ENCODE measurements at places on chromosomes 13 and 19.

DNA sequence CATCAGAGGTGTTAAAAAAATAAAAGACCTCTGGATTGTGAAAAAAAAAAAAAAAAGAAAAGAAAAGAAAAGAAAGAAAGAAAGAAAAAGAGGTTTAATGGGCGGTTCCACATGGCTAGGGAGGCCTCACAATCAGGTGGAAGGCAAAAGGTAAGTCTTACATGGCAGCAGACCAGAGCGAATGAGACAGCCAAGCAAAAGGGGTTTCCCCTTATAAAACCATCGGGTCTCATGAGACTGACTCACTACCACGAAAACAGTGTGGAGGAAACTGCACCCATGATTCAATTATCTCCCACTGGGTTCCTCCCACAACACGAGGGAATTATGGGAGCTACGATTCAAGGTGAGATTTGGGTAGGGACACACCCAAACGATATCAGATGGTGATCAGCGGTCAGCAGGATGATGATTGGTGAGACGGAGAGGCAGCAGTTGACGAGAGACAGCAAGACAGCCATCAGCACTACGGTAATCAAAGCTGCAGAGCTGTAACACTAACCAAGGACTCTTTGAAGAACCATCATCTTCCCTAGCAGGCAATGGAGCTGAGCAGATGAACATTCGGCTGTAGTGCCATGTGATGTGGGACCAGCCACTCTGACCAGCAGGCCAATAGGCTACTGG lies 3.9 kb upstream of the CD209 start:
- no peak for DNase-seq

- no peak for DNase-seq
Observed at GRCh38 chr13:73065036-73065435, 6.2 kb downstream of the KLF5 start.

DNA sequence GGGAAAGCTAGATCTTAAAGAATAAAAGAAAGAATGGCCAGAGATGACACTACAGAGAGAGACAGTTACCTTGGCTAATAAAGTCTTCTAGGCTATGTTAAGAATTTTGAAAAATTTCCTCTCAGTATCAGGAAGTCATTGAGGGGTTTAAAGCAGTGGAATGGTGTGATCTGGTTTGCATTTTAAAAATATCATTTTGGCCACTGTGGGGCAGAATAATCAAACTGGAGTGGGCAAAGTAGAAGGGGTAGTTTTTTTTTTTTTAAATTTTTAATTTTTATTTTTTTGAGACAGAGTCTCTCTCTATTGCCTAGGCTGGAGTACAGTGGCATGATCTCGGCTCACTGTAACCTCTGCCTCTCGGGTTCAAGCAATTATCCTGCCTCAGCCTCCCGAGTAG lies 4.4 kb upstream of the CNMD start:
- no peak for DNase-seq

DNA sequence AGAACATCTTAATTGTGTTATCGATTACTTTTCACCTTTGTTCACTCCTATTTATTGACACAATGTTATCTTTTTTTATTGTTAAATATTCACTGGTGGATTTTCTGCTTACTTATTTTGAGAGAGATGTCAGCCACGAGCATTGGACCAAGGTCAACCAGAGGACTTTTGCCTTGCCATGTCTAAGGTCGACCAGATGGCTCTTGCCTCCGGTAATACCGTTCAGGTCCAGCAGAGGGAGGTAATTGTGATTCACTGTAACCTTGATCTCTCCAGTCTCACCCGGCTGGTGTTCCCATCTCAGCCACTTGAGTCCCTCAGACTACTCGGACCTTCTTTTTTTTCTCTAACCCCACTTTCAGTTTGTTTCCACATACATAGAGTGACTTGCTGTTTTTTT lies 1438.1 kb downstream of the UQCRFS1 start:
- DNase-seq = no peak

DNA sequence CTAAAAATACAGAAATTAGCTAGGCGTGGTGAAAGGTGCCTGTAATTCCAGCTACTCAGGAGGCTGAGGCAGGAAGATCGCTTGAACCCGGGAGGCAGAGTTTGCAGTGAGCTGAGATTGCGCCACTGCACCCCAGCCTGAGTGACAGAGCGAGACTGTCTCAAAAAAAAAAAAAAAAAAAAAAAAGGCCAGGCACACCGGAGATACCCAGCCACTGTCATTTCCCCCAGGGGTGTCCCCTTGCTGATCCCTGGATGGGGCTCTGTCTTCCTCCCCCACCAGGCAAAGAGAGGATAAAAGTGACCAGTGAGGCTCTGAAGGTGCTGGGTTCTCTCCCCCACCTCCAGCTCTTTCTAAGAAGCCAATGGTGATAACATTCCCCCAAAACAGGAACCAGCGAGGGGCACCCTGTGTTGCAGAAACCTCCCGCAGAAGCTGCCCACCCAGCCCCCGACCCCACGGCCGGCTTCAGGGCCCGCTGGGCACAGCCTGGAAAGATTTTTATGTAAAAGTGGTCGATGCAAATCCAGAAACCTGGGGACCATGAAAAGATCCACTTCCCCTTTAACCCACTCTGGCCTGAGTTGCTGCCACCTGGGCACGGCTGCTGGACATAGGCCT lies 61.4 kb upstream of the KLF2 start:
- no peak for DNase-seq

DNA sequence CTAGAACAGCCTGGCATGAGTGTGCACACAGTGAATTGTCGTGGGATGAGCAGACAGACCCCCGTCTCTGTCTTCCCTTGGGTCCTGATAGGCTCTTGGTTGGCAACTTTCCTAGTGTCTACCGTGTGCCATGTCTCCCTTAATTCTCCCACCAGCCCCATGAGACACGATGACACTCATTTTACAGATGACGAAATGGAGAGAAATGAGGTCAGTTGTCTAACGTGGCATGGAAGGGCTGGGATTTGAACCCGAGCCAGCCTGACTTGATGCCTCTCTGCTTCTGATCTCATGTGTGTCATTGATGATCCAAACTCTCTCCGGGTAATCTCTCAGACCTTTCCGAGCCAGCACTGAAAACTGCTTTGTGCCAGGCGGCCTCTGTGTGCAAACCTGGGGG lies 8.4 kb upstream of the KLK14 start:
- DNase-seq = no peak

DNA sequence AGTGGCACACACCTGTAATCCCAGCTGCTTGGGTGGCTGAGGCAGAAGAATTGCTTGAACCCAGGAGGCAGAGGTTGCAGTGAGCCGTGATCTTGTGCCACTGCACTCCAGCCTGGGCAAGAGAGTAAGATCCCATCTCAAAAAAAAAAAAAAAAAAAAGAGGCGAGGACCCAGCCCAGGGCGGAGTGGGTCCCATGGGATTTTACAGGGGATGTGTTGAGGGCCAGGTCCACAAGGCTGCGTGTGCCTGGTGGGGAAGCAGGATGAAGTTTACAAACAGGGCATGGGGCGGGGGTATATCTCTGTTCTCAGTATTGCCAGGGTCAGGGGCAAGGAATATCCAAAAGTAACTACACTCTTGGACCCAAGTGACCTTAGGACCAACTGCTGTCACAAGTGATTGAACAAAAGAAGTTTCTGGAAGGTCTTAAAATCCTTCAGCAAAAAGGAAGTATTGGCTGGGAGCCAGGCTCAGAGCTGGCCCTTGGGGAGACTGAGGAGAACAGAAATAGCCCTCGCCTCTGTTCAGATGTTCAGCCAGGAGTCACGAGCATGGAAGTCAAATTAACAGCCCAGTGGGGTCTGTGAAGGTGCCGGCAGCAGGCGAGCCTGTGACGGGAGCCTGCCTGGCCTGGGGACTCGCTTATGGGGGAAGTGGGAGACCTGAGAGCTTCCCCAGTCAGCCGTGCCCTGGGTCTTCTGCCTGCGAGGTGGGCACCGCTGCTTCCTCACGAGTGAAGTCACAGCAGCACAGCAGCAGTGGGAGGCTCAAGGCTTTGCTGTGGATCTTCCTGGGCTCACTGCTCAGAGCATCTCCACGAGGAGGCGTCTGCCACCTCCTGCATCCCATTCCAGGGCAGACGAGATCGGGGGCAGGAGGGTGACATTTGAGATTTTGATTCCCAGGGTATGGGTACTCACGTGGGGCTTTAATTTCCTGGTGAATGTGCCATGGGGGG lies 6.4 kb downstream of the MYO9B start:
- DNase-seq = no peak

GRCh38 chr19:57363688-57364181 lies 384 bp downstream of the TRAPPC2B start:
- DNase-seq = peak; percentile 40

DNA sequence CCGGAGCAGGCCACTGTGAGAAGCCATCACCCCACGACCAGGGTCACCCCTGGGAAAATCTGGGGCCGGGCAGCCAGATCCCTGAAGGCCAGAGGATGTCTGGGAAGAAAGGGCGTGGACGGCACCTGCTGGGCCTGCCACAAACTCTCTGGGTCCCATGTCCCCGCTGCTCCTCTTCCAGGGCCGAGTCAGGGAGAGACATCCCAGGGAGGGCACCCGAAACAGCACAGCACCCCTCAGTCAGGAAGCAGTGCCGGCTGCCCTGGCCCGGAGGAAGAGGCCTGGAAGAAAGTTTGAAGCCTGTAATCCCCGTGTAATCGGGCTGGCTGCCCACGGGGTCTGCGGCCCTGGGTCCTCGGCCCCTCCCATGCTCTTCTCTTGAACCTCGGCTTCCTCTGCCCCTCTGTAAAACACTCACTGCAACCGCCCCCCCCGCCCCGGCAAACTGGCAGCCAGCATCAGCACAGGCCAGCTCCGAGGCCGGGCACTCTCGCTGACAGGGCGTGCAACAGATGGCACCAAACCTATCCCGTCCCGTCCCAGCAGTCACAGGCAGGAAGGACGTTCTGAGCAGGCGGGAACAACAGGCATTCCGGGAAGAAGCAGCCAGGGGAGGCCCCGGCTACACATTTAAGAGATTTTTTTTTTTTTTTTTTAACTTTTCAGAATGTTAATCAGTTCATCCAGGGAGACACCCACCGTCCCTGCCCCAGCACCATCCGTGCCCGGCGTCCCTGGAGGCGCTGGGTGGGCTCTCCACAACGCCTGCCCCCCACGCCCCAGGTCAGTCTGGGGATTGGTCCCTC lies 1.5 kb downstream of the SBNO2 start:
- DNase-seq = peak; percentile 43

- DNase-seq = no peak
Observed at GRCh38 chr13:75437582-75438318, 44.2 kb downstream of the TBC1D4 start.

DNA sequence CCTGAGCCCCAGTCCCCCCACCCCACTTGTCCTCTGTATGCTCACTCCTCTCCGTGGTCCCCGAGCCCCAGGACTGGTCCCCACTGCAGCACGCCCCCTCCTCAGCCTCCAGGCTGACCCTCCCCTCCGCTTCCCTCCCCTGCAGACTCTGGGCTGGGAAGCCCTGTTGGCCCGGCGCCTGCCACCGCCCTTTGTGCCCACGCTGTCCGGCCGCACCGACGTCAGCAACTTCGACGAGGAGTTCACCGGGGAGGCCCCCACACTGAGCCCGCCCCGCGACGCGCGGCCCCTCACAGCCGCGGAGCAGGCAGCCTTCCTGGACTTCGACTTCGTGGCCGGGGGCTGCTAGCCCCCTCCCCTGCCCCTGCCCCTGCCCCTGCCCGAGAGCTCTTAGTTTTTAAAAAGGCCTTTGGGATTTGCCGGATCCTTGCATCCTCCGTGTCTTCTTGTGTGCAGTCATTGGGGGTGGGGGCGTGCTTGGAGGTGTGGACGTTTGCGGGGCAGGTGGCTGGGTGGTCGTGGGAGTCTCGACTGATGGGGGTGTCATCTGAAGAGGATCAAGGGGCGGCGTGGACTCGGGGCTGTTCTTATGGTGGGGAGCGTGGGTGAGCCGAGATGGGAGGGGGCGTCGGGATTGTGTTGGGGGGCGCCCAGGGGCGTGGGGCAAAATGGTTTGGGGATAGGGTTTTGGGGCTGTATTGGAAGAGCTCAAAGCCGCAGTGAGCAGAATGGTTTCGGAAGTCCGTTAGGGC lies 3.5 kb downstream of the PTGER1 start:
- DNase-seq = no peak

DNA sequence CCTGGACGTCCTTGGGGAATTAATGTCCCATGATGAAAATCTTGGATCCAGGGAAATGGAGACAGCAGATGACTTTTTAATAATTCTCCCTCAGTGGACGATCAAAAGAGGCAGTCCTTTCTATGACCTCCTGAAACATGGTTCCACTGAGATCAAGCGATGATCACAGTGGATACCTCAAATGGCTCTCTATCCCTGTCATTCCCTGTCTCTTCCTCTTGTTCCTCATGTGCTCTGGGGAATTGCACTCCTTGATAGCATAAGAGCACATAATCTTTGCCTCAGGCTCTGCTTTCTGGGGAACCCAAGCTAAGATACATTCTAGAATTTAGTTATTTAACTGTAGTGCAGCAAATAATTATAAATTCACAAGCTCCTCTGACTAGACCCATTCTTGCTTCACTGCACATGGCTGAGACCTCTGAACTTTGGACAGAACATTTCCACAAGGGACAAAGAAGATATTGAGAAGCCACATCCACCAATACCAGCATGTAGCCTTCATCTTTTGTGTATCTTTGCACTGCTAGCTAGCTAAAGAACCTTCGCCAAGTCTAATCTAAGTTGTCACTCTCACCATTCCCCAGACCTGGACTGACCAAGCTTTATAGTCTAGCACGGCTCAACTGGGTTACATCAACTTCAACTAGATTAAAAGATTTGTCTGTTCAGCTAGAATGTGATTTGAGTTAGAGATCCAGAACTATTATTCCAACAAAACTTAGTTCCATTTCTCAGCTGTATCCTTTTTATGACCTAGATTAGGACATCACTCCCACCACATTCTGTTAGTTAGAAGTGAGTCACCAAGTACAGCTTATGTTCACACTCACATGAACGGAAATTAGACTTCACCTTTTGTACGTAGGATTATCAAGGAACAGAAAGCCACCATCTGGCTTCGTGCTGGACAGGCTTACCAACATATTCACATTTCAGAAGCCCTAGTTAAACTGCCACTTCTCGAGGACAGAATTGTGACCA lies 142.7 kb downstream of the SUCLA2 start:
- DNase-seq = no peak

- DNase-seq = peak; percentile 81
Observed at GRCh38 chr19:7533281-7533885, 2.1 kb upstream of the PNPLA6 start.

DNA sequence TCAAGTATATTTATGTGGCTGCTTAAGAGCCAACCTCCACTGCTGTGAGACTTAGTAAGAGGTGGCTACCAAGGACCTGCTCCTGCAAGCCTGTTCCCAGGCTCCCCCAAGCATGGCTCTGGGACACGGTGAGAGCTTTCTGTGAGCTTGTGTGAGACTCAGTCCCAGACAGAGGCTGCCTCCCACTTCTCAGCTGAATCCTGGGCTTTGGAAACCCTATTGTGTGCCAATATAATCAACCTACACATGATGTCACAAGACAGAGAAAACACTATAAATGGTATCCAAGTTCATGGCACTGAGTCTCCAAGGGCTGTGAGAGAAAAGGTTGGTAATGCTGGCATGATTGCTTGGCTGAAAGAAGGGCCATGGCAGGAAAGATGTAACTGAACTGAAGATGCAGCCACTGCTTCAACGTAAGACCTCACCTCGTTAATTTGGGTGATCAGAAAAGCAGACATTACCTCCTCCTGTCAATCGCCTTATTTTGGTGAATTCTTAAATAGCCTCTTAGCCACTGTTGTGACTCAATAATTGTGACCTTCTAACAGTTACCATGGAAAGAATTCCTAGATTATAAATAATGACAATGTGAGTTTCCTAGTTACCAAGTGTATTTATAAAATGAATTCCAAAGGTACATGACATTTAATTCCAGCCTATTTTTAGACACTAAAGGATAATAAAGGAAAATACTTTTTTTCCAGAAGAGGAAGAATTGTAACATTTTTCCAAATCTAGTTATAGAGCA lies 332.0 kb downstream of the IRS2 start:
- no peak for DNase-seq

Data from retina (tissue), 1 donor.